Stimulated activated CD8-positive, alpha-beta memory T cell treated with anti-CD3 and anti-CD28 coated beads, Interleukin-15, amount 100 ng/mL, for 24 hours (primary cell): ENCODE measurements at places on chromosomes 3 and 15.
A peak's percentile ranks its signal among the peaks of the same experiment; 100 is the strongest.

GRCh38 chr15:79432345-79433275 is 474 bp downstream of the MINAR1 start:
- DNase-seq = no peak

GRCh38 chr3:4664412-4664811 is 171.3 kb downstream of the ITPR1 start:
- DNase-seq = no peak

- DNase-seq = no peak
Observed at GRCh38 chr3:73766599-73767381, 142.0 kb upstream of the PDZRN3 start.

- no peak for DNase-seq
Observed at GRCh38 chr3:141928631-141929270, 52.3 kb downstream of the ATP1B3 start.

DNA sequence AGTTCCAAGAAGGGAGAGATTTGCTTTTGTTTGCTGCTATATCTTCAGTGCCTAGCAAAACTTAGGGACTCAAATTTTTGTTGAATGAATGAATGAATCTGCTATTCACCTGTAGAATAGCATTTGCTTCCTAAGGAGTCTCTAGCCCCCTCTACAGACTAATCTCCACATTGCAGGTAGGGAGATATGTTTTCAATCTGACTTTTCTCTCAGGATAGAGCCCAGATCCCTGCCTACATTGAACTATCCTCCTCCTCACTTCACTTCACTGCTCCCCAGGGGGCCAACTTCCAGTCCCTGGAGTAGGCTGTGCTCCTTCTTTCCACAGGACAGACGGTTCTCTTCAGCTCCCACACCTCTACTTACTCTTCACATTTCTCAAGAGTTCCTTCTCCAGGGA is 81.9 kb upstream of the PTX3 start:
- no peak for DNase-seq

DNA sequence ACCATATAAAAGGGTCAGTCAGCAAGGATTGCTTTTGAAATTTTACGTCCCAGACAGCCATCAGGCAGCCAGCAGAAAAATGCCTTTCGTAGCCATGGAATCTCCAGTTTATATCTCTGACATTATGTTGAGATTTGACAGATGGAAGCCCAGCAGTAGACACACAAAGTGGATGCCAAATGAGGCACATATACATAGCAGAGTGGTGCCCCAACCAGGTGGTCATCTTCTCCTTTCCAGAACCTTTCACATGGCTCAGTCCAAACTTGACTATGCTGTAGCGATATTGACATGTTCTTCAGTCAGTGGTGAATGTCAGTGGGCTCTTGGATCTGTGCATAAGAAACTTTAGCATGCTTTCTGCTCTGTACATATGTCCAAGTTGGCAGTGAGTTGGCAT is 123.3 kb upstream of the GBE1 start:
- DNase-seq = no peak

DNA sequence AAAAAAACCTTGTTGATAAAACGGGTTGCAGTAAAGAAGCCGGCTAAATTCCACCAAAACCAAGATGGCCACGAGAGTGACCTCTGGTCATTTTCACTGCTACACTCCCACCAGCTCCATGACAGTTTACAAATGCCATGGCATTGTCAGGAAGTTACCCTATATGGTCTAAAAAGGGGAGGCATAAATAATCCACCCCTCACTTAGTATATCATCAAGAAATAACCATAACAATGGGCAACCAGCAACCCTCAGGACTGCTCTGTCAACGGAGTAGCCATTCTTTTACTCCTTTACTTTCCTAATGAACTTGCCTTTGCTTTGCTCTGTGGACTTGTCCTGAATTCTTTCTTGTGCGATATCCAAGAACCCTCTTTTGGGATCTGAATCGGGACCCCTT is 14.4 kb upstream of the CDC25A start:
- DNase-seq = no peak

- no peak for DNase-seq
Observed at GRCh38 chr15:51299187-51300015, 39.0 kb downstream of the CYP19A1 start.

DNA sequence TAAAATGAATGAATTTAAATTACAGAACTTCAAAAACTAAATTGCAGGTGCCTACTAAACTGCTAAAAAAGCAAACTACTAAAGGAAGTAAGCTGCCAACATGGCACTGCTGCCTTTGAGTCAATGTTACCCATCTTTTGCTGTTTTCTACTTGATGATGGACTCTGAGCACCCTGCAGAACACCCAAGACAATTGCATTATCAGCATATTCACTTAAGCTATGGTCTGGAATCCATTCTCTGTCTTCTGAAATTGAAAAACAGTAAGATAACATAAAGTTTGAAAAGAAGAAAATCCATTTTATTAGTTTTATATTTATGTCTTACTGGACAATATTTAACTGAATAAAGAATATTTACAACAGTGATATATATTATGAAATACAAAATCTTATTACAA is 91.4 kb downstream of the ZBBX start:
- DNase-seq = no peak

DNA sequence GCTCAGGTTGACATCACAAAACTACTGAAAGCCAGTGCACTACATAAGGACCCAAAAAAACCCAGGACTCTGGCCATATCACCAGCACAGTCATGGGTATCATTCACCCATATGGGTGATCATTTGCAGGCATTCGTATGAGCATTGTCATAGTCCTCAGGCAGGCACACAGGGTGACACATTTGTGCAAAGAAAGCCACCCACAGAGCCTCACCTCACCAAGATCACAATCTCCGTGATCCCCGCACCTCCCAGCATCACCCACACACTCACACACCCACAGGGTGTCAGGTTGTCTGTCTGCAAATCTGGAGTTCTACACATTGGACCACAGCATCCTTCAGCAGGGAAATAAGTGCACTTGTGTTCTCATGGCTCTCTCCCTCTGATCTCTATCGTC is 166.0 kb upstream of the LPP start:
- no peak for DNase-seq

DNA sequence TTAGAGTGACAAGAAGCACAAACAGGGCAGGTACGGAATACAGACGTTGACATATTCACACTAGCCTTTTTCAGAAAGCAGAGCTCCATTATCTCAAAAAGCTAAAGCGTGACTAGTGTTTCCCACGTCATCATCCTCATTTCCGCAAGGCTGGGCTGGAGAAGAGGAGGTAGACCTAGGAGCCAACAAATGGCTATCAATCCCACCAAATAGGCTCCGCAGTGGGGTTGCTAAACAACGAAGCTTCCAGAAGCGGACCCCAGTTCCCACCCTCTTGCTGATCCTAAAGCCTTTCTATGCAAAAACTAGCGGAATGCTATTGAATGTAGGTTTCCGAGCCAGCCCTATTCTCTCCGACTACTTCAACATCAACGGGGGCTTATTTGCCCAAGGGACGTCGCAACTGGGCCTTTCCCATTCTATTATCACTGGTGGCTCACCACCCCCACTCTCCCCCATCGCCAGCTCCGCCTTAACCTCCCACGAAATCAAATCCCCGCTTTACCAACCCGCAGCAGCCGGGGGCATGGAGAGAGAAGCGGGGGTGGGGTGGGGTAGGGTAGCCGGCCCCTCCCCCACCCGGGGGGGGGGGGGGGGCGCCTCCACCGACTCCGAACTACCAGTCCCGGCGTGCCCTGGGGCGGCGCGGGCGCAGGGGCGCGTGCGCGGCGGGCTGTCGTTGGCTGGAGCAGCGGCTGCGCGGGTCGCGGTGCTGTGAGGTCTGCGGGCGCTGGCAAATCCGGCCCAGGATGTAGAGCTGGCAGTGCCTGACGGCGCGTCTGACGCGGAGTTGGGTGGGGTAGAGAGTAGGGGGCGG is at the start of gene MORF4L1:
MORF4L1 (plus strand) TSS at position 736 of the 817 bp plus-strand sequence. CDS start 128 bp downstream, outside the sequence.
- peak; percentile 91 for DNase-seq

DNA sequence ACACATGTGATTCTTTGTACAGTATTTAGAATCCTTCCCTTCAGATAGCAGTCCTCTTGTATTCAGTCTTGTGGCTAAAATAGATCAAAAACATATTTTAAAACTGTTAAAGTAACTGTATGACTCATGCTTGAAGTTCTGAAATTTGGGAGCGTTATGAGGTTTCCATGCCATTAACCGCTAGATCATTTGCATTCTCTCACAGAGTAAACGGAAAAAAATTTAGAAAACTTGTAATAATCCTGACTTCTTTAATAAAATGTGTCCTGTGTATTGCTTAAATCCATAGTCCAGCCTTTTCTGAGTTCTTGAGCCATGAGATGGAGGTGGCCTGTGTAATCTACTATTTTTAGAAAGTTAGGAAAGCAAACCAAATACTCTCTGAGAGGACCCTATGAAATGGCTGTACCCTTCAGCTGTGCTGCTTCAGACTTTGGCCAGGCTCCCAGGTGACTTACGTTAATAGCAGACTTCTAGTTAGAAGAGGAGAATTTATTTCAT is 33.8 kb downstream of the MBNL1 start:
- DNase-seq = no peak

- DNase-seq = no peak
Observed at GRCh38 chr3:16362770-16363169, 97.8 kb downstream of the OXNAD1 start.

DNA sequence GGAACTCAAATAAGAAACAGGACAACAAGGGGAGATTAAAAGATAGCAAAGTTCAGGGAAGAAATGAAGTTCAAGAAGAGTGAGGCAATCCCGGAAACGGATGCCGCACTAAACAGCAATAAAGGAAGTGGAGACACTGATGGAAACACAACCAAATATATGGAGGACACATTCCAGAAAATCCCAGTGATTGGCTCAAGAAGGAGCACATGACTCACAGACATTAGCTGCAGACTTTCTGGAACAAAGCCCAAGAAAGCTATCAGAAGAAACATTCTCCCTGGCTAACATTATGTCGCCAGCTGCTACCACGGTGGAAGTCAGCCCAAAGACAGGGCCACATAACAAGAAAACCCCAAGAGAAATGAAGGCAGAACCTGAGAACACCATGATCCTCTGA is 18.1 kb upstream of the VGLL4 start:
- DNase-seq = no peak

DNA sequence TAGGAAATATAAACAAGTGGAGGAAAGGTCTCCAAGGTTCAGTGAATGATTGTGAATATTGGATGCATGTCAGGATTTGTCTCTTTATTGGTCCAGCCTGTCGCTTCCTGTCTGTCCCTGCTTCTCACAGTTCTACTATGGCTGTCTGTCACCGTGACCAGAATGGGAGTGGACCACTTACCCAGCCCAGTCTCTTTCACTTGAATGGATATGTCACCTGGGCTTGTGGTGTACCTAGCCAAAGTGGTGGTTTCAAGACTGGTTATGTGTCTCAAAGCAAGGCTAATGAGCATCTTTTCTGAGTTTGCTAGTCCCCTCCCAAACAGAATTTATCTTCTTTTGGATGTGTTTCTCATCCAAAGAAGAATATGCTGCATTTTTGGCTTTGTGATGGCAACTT is 231.7 kb downstream of the PTPRG start:
- DNase-seq = no peak

- DNase-seq = no peak
Observed at GRCh38 chr3:113035387-113035982, 44.7 kb downstream of the GTPBP8 start.

- DNase-seq = no peak
Observed at GRCh38 chr15:72540606-72541237, 66.6 kb downstream of the ARIH1 start.

GRCh38 chr3:159733194-159733860 is 255.3 kb upstream of the IL12A start:
- DNase-seq = no peak

- DNase-seq = no peak
Observed at GRCh38 chr15:63072023-63072650, 29.6 kb downstream of the TPM1 start.

- DNase-seq = no peak
Observed at GRCh38 chr3:31636049-31636448, 103.3 kb downstream of the STT3B start.

DNA sequence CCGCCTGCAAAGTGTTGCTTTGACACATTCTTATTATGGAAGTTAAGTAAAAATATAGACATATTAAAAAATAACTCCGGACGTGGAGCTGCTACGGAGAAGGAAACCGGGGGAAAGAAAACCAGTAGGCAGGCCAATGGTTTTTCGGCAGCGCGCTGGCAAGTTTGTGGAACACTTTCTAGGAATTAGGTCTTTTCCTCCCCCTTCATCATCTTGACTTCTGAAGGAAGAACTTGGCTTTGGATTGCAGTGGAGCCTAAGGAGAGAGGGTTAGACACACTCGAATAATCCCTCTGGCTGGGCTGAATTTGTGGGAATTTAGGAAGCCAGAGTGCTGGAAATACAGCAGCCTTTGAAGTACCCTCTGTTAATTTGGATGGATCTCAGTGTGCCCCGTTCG is 317 bp downstream of the ROBO2 start:
- no peak for DNase-seq

DNA sequence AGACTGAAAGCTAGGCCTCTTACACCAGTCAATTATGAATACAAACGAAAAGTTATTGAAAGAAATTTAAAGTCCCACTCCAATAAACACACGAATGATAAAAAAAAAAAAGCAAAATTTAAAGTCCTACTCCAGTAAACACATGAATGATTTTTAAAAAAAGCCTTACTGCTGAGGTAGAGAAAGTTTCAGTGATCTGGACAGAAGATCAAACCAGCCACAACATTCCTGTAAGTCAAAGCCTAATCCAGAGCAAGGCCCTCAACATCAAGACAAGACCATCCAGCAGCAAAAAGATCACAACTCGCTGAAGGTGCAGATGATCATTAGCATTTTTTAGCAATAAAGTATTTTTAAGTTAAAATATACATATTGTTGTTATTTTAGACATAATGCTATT is 95.6 kb upstream of the LIPC start:
- DNase-seq = no peak

DNA sequence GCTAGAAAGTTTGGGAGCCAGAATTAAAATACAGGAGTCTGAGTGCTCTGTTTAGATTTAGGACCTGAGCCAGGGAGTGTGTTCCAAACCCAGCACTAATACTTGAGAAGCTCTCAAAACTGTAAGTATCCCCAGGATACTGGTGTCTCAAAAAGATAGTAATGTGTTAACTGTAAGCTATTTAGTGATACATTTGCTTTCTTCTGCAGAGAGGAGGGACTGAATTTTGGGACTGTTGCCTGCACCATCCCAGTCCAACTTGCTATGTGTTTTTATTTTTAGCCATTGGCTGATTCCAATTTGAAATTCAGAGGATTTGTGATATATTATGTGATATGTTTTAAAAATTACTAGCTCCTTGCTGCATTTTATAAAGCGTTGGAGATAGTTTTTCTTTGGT is 31.5 kb downstream of the UBE2E1 start:
- no peak for DNase-seq

DNA sequence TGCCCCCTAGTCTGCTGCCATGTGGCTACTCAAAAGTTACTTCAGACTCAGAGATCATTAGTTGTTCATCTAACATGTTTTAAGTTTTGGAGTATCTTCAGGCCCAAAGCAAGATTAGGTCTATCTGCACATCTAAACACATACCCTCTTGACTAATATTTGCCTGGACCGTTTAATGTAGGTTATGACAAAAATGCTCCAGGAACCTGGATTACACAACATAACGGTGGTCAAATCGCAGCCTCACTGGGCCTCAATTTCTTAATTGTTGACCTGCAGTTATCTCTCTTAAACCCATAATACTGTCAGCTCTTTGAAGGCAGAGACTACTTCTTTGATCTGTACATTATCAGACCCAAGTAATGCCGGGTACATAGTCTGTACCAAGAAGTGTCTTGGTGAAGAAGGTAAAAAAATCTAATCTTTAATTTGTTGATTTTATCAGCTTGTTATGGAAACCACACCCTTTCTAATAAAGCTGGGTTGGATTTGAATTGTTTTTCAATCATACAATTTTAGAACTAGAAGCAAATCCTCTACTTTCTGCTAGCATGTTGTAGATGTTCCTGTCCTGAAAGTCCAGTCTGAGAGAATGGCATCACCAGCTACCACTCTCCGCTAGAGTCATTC is 3.6 kb downstream of the SNRK start:
- no peak for DNase-seq
